T1000 (cell line): ENCODE measurements at places on chromosomes 1 and 21.

DNA sequence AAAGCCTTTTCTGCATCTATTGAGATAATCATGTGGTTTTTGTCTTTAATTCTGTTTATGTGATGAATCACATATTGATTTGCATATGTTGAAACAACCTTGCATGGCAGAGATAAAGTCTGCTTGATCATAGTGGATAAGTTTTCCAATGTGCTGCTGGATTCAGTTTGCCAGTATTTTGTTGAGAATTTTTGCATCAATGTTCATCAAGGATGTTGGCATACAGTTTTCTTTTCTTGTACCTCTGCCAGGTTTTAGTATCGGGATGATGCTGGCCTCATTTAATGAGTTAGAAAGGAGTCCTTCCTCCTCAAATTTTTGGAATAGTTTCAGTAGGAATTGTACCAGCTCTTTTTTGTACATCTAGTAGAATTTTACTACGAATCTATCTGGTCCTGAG is 55.0 kb downstream of the COL24A1 start:
- no peak for DNase-seq

- DNase-seq: no peak
Observed at GRCh38 chr1:56576880-56577405, 2.4 kb downstream of the PLPP3 start.

- DNase-seq: no peak
Observed at GRCh38 chr1:226126824-226127569, 59.5 kb downstream of the ACBD3 start.

DNA sequence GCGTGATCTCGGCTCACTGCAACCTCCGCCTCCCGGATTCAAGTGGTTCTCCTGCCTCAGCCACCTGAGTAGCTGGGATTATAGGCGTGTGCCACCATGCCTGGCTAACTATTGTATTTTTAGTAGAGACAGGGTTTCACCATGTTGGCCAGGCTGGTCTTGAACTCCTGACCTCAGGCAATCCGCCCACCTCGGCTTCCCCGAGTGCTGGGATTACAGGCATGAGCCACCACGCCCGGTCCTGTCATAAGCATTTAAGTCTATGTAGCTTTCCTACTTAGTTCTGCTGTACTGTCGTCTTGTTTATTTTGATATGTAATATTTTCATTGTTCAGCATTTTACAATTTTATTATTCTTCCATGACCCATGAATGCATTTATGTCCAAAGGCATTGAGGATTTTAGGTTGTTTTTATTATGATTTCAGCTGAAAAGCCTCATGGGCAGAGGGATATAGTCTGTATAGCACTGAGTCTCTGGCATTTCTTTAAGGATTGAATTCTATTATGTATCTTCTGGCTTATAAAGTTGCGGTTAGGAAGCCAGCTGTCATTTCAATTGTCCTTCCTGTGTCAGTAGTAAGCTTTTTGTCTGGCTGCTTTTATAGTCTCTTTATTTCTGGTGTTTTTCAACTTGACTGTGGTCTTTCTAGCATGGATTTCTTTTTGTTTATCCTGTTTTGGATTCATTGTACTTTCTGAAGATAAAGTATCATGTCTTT is 9.2 kb downstream of the AGPAT3 start:
- no peak for DNase-seq

DNA sequence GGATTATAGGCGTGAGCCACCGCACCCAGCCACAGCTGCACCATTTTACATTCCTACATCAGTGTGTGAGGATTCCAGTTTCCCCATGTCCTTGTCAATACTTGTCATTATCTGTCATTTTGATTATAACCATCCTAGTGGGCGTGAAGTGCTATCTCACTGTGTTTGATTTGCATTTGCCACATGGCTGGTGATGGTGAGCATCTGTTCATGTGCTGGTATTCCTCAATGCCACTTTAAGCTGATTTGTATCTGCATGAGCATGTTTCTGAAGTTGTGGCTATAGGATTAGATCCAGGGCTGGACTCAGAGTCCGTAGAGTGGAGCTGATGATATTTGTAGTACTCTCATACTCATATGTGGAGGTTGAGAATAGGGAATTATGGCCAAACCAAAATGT is 36.6 kb downstream of the SRRM1 start:
- DNase-seq: no peak

- DNase-seq: no peak
Observed at GRCh38 chr1:95966866-95967265, 732.9 kb downstream of the RWDD3 start.

DNA sequence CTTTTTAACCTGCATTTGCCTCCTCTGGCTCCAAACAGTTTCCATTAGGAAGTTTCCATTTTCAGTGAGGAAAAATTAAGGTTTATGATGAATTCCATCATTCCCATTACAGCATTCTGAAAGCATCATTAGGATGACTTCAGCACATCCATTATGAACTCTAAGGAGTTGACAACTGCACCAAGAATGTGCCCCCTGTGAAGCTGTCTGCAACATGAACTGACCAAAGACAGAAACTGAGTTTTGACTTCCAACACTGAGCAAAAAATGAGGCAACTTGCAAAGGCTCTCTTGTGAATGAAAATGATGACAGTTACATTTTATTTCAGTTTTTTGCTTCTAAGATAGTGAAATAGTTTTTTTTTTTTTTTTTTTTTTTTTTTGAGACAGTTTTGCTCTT is 18.3 kb upstream of the KCNE1 start:
- no peak for DNase-seq

GRCh38 chr1:179831225-179831624 is 46.4 kb downstream of the TOR1AIP2 start:
- no peak for DNase-seq

DNA sequence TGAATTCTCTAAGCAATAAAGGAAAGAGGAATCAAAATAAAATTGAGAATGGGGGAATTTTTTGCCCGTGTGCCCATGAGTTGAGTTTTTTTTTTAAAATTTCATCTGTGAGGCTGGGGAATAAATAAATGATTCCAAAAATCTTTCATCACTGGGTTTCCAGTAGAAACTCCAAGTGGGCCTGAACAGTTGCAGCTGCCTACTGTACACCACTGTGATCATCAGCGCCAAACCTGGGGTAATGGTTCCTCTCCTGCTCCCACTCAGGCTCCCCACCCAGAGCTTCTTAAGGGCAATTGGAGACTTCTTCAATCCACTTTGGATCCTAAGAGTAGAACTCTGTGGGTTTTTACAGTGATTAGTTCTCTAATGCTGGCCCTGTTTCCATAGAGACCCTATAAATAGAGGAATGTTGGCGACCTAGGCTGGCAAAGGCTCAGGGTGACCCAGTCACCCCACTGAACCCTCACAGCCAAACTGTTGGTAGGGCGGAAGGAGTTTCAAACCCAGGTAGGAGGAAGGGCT is 9.3 kb downstream of the TMCC2 start:
- DNase-seq: no peak
